Frontal cortex (tissue), 4 donors: ENCODE measurements at places on chromosomes 2 and 18.

- DNase-seq, result no peak
Observed at GRCh38 chr2:27566628-27567027, 16.2 kb upstream of the ZNF512 start.

- no peak for DNase-seq
Observed at GRCh38 chr2:228447266-228447915, 265.9 kb upstream of the SPHKAP start.

- no peak for DNase-seq
Observed at GRCh38 chr2:148493822-148494563, 150.6 kb upstream of the EPC2 start.

DNA sequence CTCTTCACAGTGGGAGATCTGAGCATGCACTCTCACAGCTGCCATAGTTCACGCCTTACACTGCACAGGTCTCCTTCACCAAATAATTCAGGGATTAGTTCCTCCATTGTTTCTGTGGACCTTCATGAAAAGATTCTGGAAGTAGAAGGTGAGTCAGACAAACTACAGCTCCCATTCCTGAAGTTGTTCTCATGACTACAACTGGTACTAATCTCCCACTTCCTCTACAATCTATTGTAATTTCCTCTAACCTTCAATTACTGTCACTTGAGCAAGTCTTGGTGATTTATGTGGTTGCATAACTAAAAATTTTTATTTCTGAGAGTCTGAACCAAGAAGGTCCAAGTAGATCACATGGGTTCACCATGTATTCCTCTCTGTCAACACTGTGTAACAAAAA, 128.7 kb downstream of the XIRP2 start:
- no peak for DNase-seq

DNA sequence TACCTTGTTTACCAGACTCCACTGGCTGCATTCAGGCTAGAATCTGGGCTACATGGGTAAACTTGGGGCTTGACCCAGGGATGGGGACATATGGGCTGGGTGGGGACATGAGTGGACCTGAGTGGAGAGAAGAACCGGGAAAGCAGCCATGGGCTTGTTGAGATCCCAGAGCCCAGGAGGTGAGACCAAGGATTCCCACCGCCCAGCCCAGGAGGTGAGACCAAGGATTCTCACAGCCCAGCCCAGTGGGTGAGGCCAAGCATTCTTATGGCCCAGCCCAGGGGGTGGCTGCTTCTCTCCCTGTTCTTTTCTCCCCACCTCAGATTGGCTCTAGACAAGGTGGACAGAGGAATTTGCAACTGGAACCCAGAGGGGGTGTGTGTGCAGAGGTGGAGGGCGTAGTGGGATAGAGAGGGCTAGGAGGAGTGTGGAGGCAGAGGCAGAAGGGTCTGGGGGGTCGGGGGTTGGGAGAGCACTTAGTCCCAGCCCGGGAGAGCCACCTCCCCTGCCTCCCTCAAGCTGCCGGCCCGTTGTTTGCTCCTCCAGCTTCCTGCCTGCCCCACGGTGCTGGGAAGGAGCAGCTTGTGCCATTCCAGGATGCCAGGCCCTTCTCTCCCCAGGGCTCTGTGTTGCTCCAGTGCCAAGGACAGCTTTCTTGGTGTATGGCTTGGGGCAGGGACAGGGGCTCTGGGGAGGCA, 25.6 kb downstream of the GLI2 start:
- DNase-seq, result no peak
